ENCODE measurements at places on chromosomes 1 and 21. TPM values are rescaled to one million over a fixed set of nuclear protein-coding genes. Genes with fewer than 3 reads are reported as not detected.
A peak's percentile ranks its signal among the peaks of the same experiment; 100 is the strongest.

LENEP gene
- 0.40 TPM for total RNA-seq

DNA sequence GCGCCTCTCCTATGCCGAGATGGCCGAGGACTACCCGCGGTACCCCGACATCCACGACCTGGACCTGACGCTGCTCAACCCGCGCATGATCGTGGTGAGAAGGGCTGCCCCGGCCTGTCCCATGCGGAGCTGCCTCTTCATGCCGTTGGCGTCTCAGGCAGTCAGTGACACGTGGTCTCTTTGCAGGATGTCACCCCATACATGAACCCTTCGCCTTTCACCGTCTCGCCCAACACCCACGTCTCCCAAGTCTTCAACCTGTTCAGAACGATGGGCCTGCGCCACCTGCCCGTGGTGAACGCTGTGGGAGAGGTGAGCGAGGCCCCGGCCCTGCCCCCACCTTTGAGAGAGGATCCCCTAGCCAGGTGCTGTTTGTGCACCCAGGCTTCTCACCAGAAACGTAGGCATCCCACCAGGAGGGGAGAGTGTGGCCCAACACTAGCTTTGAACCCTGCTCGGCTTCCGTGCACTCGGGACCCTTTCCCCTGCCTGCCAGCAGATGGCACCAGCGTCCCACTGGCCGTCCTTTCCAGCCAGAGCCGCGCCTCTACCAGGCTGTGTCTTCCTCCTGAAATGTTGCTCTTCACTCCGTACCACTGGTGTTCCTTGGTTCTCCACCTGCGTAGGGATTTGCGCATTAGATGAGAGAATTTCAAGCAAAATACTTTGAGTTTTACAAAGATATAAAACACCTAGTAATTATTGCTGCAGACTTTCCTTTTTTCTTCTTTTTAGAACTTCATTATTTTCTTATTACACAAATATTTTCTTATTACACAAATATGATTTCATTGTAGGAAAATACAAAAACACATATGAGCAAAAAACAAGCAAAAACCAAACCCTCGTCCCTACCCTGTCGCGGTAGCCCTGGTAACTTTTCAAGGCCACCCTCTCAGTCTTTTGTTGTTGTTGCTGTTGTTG, 9.0 kb downstream of the NPPA start:
- peaks cover 41% of the 10 kb centered on the region for H3K36me3 ChIP-seq
- no peak overlapping the region for H3K27ac ChIP-seq
- DNase-seq: peak; percentile 2
- H3K27me3 ChIP-seq: no peaks in the 10 kb centered on the region
- H3K4me1 ChIP-seq: peaks cover 17% of the 10 kb centered on the region
- H3K4me3 ChIP-seq: no peak overlapping the region

DNA sequence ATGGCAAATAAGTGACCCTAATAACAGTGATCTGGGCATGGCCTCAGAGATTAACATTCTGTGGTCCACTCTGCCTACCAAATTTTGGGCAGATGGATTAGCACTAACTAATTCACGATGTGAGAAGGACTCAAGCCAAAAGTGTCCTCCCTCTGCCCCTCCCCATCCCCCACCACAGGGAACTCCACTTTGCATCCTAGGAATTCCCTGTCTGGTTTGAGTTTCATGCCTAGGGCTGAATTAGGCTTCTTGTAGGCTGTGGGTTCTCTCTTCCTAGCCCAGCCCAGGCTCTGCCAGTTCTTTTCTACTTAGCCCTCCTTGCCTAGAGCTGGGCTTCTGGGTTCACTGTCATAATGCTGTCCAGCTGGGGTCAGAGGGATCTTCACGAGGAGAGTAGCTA, 64.1 kb downstream of the ATP2B4 start:
- peaks cover 2% of the 10 kb centered on the region for H3K27me3 ChIP-seq

GRCh38 chr1:65505547-65506300, 85.3 kb downstream of the LEPR start:
- H3K36me3 ChIP-seq: no peaks in the 10 kb centered on the region
- no peaks in the 10 kb centered on the region for H3K27me3 ChIP-seq
- DNase-seq: no peak

RGS16 gene
- total RNA-seq: 57.1 TPM

SCCPDH gene
- 24.2 TPM for total RNA-seq

GRCh38 chr21:20086508-20086907, 911.7 kb upstream of the NCAM2 start:
- H3K4me3 ChIP-seq: no peak overlapping the region
- no peaks in the 10 kb centered on the region for H3K4me1 ChIP-seq
- no peaks in the 10 kb centered on the region for H3K36me3 ChIP-seq
- no peak for DNase-seq
- H3K27me3 ChIP-seq: no peaks in the 10 kb centered on the region

DNA sequence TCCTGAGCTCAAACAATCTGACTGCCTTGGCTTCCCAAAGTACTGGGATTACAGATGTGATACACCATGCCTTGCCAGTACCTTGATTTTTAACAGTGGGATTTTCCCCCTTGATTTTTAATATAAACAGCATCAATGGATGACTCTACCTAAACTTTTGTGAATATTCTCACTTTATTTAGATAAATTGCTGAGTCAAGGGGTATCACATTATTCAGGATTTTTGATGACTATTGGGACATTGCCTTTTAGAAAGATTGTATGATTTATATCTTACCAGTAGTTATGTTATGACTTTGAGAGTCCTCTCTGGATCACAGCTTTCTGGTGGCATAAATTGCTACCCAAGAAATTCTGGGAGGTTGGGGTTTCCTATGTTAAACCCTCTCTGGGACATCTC, 112.5 kb upstream of the SPAG17 start:
- no peaks in the 10 kb centered on the region for H3K27me3 ChIP-seq
- no peaks in the 10 kb centered on the region for H3K4me1 ChIP-seq
- DNase-seq: no peak
- H3K4me3 ChIP-seq: no peak overlapping the region
- no peaks in the 10 kb centered on the region for H3K36me3 ChIP-seq

DNA sequence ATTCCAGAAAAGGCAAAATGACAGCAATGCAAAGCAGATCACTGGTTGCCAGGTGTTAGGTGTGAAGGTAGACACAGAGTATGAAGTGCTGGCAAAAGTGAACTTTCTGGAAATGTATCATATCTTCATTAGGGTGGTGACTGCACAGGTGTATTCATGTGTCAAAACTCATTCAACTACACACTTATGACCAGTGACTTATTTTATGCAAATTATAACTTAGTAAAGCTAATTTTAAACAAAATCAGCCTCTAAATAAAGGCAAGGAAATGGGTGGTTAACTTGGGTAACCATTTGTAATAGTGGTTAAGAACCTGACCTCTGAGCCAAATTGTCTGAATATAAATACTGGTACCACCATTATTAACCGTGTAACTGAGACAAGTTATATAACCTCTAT, 7.4 kb downstream of the COP1 start:
- H3K4me1 ChIP-seq: peaks cover 3% of the 10 kb centered on the region
- no peak overlapping the region for H3K4me3 ChIP-seq
- DNase-seq: no peak
- no peak overlapping the region for H3K27ac ChIP-seq
- H3K27me3 ChIP-seq: no peaks in the 10 kb centered on the region

DNA sequence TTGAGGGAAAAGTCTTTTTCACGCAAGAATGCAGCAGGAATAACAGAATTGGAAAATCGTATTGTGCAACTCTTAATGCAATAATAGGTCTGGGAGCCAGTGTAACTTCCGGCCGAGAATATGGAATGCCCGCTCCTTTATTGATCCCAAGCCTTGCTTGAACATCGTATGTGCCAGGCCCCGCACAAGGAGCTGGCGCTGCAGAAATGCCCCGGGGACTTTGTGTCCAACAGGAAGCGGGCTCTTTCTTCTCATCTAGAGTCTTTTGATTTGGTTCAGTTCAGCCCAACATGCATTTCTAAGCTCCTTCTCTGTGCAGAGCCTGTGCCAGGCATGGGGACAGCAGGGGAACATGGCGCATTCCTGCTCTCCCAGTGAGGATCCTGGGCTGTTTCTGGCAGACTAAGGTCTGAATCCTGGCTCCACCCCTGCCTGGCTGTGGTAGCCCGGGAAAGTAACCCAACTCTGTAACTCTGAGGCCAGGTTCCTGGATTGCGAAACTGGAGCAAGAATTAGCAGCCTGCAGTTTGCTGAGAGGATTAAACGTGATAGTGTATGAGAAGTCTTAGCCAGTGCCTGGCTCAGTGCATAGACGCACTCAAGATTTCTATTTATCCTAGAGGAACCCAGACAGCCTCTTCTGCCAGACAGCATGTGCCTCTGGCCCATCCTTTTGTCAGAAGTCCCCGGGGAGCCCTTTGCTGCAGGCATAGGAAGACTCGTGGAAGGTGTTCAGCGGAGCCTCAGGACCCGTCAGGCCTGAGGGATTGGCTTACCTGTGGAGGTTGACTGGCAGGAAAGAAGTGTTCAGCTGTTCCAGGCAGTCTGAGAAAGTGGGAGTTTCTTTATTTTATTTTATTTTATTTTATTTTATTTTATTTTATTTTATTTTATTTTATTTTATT, 987 bp upstream of the CDCP2 start:
- no peaks in the 10 kb centered on the region for H3K4me1 ChIP-seq
- DNase-seq: no peak
- no peaks in the 10 kb centered on the region for H3K36me3 ChIP-seq
- no peaks in the 10 kb centered on the region for H3K27me3 ChIP-seq
- no peak overlapping the region for H3K27ac ChIP-seq

ZBTB40 gene
- total RNA-seq: 14.4 TPM

DNA sequence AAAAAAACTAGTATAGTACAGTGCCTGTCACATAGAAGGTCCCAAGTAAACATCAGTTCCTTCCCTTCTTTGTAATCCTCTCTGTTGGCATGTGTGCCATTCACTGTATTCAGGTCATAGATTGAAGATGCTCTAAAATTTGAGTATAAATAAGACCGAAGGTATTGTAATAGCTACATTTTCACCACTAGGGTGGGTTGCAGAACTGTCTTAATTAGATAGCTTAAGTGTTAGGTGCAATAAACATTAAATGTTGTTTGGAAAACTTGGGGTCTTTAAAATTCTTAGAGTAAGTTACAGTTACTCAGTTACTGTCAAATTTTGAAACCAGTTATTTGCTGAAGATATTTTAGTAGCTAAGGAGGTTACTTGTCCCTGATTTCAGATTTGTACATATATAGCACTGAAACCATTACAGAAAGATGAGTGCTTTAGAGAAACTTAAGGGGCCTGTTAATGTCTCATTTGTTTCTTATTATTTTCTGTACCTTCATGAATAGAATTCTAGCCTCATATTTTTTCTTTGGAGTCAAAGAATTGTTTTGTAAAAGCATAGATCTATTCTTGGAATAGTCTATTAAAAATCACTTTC, 24.3 kb downstream of the PER3 start:
- no peak overlapping the region for H3K4me3 ChIP-seq
- H3K27me3 ChIP-seq: no peaks in the 10 kb centered on the region
- H3K27ac ChIP-seq: no peak overlapping the region

DNA sequence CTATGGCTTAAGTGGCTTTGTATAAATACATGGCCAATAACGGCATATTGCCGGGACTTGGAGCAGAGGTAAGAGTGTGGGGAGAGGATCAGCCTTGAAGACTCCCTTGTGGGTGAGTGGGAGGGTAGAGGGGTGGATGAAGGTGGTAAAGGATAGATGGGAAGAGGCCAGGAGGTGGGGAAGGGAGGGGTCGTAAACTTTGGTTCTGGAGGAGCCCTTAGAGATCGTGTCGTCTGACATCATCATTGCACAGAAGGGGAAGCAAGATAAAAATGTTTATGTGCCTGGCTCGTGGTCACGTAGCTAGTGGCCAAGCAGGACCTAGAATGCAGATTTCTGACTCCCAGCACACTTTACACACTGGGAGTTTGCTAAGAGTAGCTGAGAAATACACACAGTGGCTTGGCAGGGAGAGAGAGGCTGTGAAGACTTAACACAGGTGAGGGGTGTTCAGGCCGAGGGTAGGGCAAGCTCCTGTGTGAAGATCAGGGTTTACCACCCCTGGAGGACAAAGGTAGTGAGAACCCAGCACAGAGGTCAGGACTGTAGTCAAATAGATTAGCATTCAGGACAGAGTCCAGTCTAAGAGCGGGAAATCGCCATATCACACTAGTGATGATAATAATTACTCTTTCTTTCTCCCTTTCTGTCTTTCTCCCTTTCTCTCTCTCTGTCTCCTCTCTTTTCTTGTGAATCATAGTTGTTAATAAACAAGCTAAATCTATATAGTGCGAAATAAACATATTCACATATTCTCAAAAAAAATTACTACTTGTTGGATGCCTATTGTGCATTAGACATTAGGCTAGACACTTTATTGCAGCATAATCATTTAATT, 75.5 kb downstream of the LRRC8D start:
- no peak overlapping the region for H3K27ac ChIP-seq
- DNase-seq: no peak
- H3K36me3 ChIP-seq: no peaks in the 10 kb centered on the region

- no peaks in the 10 kb centered on the region for H3K4me1 ChIP-seq
These were observed 45.8 kb downstream of the SIM2 start for GRCh38 chr21:36744560-36745231.

CYP4X1 gene
- not detected for total RNA-seq
